IPS-NIHi11 (cell line): ENCODE measurements at places on chromosomes 12 and 14.

DNA sequence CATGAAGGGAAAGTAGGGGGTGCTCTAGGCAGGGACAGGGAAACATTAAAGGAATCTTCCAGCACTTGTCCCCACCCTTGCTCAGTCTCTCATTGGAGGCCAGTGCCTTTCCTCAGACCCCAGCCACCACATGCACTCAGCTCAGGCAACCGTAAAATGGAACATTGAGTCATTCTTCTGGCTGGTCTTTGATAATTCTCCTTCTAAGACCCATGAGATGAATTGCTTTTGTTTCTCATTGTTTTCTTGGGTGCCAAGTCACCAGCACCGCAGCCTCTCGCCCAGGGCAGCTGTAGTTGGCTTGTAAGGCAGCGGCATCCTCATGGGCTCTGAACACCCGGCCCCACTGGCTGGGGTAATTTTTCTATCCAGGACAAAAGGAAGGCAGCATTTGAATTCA lies 108.2 kb downstream of the PHETA1 start:
- no peak for DNase-seq

DNA sequence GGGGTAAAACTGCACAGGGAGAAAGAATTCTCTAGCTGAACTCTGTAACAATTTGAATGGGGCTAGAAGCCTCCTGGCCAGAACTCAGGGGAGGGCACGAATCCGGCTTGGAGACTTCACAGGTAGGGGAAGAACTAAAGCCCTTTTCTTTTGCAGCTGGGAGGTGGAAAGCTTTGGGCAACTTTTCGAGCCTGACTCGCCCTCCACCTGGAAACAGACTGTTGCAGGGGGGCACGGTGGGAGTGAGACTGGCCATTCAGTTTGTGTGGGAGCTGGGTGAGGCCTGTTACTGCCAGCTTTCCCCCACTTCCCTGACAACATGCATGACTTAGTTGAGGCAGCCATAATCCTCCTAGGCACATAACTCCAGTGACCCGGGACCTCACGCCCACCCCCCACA lies 135.8 kb downstream of the PLCZ1 start:
- DNase-seq = no peak

- no peak for DNase-seq
Observed at GRCh38 chr12:124655048-124655697, 87.8 kb upstream of the NCOR2 start.

DNA sequence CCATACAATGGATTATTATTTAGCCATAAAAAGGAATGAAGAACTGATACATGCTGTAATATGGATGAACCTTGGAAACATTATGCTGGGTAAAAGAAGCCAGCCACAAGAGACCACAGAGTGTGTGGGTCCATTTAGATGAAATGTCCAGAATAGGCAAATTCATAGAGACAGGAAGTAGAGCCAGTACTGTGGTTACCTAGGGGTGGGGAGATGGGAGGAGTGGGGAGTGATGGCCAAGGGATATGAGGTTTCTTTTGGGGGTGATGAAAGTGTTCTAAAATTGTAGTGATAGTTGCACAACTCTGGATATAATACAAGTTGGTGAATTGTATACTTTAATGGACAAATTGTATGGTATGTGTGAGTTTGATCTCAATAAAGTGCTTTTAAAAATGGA lies 18.6 kb downstream of the JDP2 start:
- no peak for DNase-seq

- no peak for DNase-seq
Observed at GRCh38 chr14:102234331-102235264, 70.4 kb downstream of the MOK start.

- no peak for DNase-seq
Observed at GRCh38 chr14:61737915-61738314, 24.3 kb upstream of the SNAPC1 start.

DNA sequence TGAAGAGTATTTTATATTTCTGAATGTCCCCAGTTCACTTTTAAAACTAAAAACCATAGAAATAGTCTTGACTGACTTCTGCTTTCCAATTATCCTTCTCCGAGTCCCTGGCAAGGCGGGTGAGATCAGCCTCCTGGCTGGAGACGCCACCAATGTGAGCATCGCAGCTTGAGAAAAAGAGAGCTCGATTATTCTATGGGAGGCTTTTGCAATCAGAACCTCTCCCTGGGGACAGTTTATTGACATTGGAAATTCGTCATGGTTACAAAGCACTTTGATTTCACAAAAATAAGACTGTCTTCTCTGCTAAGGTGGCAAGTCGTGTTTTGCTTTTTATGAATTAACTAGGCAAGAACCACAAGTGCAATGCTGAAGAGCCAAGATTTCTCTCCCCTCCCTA lies 23.6 kb upstream of the GPHB5 start:
- no peak for DNase-seq

DNA sequence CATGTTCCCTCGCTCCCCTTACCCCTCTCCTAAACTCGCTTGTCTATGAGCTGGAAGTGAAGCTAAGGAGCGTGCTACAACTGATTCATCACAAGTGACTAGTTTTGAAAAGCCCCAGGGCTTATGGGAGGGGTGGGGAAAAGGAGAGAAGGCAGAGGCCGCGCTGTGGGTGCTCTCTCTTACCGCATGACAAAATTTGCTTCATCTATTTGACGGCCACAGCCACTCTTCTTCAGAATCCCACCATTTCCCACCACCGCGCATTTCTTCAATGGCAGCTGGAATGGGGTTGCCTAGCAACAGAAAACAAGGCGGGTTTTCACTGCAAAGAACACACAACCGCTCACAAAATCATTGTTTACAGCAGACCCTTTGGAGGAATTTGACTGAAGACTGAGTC lies 79.4 kb downstream of the ST8SIA1 start:
- DNase-seq = peak; percentile 19

DNA sequence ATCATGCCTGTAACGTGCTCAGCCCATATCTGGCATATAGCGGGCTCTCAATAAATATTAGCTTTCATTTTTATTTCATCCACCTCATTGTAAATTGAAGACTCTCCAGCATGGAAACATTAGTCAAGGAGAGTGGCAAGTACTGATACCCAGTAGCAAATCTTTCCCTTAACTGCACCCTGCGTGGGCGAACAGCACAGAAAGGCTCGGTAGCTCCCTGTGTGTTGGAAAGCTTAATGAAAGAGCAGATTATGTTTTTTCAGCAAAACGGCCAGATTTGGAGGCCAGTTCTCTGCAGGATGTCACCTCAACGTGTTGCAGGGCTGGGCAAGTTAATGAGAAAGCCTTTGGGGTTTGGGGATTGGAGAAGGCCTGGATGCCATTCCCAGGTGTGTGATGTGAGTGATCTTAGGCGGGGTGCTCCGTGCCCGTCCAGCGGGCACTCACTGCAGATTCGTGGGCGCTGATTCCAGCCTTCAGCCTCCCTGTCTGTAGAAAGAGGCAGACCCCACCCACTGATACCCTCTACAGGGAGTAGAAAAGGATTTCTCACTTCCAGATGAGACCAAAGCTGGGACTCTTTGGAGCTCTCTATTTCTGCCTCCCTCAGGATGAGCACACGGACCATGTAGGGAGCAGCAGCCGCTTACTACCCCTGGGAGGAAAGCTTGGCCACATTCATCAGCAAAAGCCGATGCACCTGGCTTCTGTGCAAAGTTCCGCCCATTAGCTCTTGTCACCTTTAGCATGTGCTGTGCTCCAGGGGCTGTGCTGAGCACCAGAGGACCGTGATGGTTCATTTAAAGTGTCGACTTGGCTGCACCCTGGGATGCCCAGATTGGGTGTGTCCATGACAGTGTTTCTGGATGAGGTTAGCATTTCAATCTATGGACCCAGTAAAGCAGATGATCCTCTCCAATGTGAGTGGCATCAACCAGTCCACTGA lies 29.1 kb downstream of the C14orf132 start:
- no peak for DNase-seq

GRCh38 chr12:80714846-80715245 lies 1.9 kb upstream of the MYF5 start:
- no peak for DNase-seq
